Left renal cortex interstitium (tissue), 4 donors: ENCODE measurements at places on chromosomes 2 and 18.

DNA sequence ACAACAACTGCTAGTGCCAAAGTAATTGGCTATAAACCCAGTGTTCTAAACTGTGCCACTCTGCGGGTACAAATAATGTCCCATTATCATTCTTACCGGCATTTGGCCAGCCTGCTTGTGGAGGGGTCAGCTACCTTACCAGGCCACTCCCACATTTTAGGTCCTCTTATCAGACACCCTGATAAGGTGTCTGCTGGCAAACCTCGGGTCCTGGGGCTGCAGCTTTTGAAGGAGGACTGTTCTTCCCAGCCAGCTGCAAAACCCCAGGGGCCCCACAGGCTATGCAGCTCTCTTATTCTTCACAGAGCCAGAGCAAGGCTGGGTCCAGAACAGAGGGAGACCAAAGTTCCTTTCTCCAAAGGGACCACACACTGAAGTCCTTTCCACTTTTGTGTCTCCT lies 258.0 kb upstream of the REV1 start:
- no peak for DNase-seq

DNA sequence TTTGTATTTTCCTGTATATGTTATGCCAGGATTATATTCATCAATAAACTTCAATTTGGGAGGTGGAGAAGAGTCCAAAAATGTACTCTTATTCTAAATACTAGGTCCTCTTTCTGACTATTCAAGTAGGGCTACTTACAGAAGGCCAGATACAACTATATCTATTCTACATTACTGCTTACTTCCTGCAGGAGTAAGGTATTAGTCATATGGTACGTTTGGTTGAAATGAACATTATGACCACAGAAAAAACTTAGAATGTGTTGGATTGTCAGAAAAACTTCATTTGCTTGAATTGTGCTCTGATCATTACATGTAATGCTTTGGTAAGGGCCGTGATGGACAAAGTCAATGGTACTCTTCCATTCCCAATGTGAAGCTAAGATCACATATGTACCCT lies 35.0 kb downstream of the STAT4 start:
- no peak for DNase-seq

GRCh38 chr2:27712522-27712921 lies 48.8 kb downstream of the SLC4A1AP start:
- DNase-seq = no peak

- DNase-seq = no peak
Observed at GRCh38 chr18:41593171-41593675, 361.8 kb upstream of the PIK3C3 start.

- DNase-seq = no peak
Observed at GRCh38 chr2:232551776-232552175, 1.3 kb downstream of the EIF4E2 start.

- no peak for DNase-seq
Observed at GRCh38 chr18:44031063-44031462, 649.6 kb upstream of the SETBP1 start.

DNA sequence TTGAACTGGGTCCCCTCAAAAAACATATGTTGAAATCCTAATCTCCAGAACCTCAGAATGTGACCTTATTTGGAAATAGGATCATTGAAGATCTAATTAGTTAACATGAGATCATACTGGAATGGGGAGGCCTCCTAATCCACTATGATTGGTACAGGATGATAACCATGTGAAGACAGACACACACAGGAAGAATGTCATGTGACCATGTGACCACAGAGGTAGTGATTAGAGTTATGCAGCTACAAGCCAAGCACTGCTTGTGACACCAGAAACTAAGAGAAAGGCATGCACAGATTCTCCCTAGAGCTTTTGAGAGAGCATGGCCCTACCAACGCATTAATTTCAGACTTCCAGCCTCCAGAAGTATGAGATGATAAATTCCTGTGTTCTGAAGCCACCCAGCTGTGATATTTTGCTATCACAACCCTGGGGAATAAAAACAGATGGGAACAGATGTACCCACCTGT lies 47.0 kb upstream of the TGIF1 start:
- no peak for DNase-seq

GRCh38 chr2:237060534-237061312 lies 25.0 kb upstream of the COPS8 start:
- DNase-seq = peak; percentile 69

DNA sequence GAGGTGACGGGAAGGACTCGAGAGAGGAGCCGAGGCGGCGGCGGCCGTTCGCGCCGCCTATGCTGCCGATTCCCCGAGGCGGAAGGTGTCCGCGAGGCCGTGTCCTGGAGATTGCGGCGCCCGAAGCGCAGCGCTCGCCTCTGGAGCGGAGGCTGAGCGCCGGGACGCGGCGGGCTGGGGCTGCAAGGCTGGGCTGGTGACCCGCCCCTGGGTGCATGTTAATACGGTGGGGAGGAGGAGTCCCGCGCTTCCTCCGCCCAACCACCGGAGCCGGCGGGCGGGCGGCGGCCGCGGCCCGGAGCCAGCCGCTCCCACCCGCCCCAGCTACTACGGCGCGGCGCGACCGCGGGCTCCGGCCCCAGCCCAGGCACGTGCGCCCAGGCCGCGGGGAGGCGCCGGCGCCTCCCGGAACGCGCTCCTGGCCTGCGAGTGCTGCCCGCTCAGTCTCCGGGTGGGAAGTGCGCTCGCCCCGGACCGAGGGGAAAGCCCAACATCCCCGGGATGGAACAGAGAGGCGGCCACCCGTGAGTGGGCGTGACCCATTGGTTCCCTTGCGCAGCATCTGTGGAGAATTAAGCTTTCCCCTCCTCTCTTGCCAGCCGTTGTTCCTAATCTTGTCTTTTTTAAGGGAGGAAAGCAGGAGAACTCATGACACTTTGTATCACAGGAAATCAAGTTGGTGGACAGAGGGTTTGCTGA lies at the start of gene DLGAP1:
Gene DLGAP1 (minus strand): TSS at position 195 of the 699 bp plus-strand sequence.
- DNase-seq = peak; percentile 66
